Mucosa of gallbladder (tissue), 1 donor: ENCODE measurements at places on chromosomes 2 and 18.

GRCh38 chr18:56268952-56269351 lies 369.4 kb downstream of the TXNL1 start:
- DNase-seq: no peak

- no peak for DNase-seq
Observed at GRCh38 chr2:191198271-191198670, 46.9 kb upstream of the MYO1B start.

GRCh38 chr2:166417669-166418068 lies 41.9 kb upstream of the SCN9A start:
- DNase-seq: no peak

DNA sequence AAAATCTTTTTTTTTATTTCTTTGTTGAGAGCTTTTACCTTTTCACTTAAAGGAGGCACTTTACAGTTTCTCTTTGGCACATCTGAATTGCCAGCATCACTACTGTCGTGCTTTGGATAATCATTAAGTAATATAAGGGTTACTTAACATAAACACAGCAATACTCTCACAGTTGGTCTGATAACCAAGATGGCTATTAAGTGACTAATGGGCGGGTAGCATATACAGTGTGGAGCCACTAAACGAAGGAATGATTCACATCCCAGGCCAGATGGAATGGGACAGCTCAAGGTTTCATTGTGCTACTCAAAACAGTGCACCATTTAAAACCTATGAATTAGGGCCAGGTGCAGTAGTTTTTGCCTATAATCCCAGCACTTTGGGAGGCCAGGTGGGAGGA lies 28.1 kb downstream of the USP37 start:
- no peak for DNase-seq

GRCh38 chr2:134745023-134745422 lies 26.2 kb upstream of the TMEM163 start:
- no peak for DNase-seq
